GM23338 (cell line): ENCODE measurements at places on chromosomes 1 and 21. TPM values are rescaled to one million over a fixed set of nuclear protein-coding genes. Genes with fewer than 3 reads are reported as not detected.

ITPKB gene
- 4.7 and 5.2 TPM in 2 replicates for total RNA-seq

LINGO4 gene
- total RNA-seq: not detected in 2 replicates

PLA2G2C gene
- total RNA-seq: not detected in 2 replicates

FLG2 gene
- not detected in 2 replicates for total RNA-seq

CYP4A11 gene
- total RNA-seq: not detected in 2 replicates

C21orf58 gene
- total RNA-seq: 14.9 and 17.7 TPM in 2 replicates

RSRP1 gene
- total RNA-seq: 91.4 and 107 TPM in 2 replicates

VSIG8 gene
- total RNA-seq: not detected in 2 replicates

TNFSF18 gene
- total RNA-seq: not detected in 2 replicates

ZNF683 gene
- not detected in 2 replicates for total RNA-seq

ADGRB2 gene
- total RNA-seq: 20.9 and 27.8 TPM in 2 replicates

SEMA6C gene
- total RNA-seq: 12.3 and 24.4 TPM in 2 replicates

CRABP2 gene
- total RNA-seq: 35.1 and 45.9 TPM in 2 replicates

FLG gene
- 0.03 TPM in 1 of 2 replicates, not detected in the other for total RNA-seq

GUCA2B gene
- total RNA-seq: not detected in 2 replicates

HSPB7 gene
- not detected in 2 replicates for total RNA-seq

TSPEAR gene
- 0.35 TPM in 1 of 2 replicates, not detected in the other for total RNA-seq

SLC9C2 gene
- 1.1 TPM in 1 of 2 replicates, not detected in the other for total RNA-seq

AMY2A gene
- not detected in 2 replicates for total RNA-seq

SOD1 gene
- 123 and 126 TPM in 2 replicates for total RNA-seq

ZBTB48 gene
- 21.0 and 25.5 TPM in 2 replicates for total RNA-seq

CHI3L2 gene
- not detected in 2 replicates for total RNA-seq

SPRR3 gene
- total RNA-seq: not detected in 2 replicates

NCF2 gene
- total RNA-seq: not detected in 2 replicates

MYBPH gene
- total RNA-seq: not detected in 2 replicates
